HEK293T (cell line): ENCODE measurements at places on chromosomes 7 and 10.

GRCh38 chr7:50147951-50148808 is 55.1 kb upstream of the ZPBP start:
- no peak for DNase-seq

DNA sequence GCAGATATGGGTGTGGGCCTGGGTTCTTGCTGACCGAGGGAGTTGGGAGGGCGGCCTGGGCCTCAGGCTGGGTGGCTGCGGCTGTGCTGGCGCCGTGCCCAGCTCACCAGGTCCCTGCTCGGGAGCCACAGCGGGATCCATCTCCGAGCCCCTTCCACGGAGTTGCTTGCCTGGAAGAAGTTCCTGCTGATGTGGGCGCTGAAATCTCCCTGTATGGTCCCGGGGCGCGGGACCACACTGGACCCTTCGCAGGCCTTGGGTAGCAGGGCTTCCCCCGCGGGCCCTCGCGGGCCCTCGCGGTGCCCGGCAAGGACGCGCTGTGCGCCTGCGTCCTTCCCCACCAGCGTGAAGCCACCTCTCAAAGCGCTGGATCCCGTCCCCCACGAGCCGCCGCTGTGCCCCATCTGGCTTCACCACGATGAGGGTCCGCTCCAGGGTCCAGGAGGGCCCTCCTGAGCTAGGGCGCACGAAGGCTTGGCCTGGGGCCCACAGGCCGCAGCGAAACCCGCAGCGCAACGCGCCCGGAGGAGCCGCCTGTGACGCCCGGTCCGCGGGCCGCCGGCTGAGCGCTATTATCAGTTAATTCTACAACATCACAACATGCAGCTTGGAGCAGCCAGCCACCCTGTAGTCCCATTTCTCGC is 31.5 kb downstream of the RAB19 start:
- DNase-seq = no peak

DNA sequence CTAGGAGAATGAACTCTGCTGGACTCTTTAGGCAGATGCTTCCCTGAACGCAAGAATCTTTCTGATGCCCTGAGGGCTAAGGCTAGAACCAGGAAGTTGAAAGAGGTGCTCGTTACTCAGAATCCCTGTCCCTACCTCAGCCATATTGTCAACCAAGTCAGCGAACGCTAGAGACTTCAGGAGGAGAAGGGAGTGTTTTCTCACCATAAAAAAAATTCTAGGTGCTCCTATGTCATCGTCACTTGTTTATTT is 359.4 kb downstream of the PRPF18 start:
- DNase-seq = no peak

DNA sequence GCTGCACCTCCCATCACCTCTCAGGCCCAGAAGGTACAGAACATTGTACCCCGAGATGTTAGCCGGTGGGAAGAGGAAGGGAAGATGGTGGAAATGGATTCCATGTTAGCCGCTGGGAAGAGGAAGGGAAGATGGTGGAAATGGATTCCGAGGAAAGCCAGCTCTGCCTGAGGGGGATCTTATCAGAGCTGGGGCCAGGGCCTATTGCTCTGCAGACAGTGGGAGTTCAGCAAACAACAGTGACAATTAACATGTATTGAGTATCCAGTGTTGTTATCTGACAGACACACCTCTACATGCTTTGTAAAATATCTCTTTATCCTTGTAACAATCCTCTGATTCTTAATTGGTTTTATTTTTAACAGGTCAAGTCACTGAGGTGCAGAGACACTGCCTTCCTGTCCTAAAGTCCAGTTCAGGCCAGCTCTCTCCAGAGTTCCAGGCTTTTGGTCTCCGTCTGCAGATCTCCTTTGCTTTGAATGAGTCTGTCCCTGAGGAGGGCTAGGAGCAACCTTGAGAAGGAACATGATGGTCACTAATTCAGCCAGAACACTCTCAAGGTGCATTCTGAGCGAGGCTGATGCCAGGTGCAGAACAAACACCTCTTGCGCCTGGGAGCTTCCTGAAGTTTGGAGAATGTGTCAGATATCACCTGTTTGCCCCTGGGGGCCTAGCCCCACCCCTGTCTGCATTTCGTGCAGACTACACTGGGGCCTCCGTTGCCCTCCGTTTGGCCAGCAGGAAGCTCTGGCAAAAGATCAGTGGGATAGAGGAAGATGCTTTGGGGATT is 82.4 kb upstream of the PODXL start:
- DNase-seq = no peak
